ENCODE measurements at places on chromosomes 5 and 9. TPM values are rescaled to one million over a fixed set of nuclear protein-coding genes. Genes with fewer than 3 reads are reported as not detected.

The TRPM3 gene
- total RNA-seq: not detected

The PCDHA10 gene
- total RNA-seq: not detected

The PAEP gene
- not detected for total RNA-seq

The SLC6A3 gene
- total RNA-seq: 0.41 TPM

Measured in T-helper 2 cell treated with Interferon-gamma antibody and Interleukin-4, amounts not matched to agents 100 ng/mL and 5 ng/mL, for 36 hours (primary cell).